Activated CD4-positive, alpha-beta T cell treated with anti-CD3 and anti-CD28 coated beads, Interleukin-2, amount 50 U/mL, for 1 hour (primary cell): ENCODE measurements at places on chromosomes 1 and 21.

DNA sequence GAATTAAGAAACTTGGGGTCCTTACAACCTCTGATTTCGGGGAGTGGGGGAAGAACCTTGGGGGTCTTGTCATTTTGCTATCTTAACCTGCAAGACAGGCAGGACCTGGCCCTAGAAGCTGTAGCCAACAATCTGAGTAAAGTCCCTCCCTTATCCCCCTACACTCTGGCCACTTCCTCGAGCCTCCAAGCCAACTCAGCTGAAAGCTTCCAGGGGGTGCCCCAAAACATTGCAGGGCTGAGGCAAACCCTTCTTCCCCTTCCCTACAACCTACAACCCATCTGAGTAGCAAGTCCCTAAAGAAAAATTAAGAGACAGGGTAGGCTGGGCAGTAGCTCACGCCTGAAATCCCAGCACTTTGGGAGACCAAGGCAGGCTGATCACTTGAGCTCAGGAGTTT, 5.0 kb downstream of the CERS2 start:
- DNase-seq, result no peak

GRCh38 chr1:232664844-232665777, 35.2 kb upstream of the SIPA1L2 start:
- no peak for DNase-seq

DNA sequence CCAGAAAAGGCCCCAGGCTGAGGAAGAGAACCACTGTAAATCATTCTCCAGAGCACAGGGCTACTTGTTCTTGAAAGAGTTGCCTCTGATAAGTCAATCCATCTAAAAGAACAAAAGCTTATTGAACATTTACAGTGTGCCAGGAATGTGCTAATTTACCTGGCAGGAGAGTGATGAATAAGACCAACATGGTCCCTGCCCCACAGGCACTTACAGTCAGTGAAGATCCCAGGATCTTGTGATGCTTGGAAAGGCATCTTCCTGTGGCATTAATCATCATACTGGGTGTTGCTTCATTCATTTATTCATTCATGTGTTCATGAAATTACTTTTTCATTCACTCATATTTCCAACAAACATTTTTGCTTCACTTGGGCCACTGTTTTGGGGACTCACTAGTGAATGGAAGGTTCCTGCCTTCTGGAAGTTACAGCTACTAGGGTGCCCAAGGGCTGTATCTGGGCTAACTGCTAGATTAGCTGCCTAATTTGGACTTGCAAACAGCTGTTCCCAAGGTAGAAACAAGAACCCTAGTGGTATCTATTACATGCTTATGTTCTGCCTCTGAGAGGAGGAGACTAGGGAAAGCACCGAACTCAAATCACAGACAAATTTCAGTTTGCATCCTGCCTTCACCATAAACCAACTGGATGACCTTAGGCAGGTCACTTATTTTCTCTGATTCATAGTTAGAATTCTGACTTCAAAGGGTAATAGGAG, 133.5 kb downstream of the CLIC6 start:
- DNase-seq, result no peak

DNA sequence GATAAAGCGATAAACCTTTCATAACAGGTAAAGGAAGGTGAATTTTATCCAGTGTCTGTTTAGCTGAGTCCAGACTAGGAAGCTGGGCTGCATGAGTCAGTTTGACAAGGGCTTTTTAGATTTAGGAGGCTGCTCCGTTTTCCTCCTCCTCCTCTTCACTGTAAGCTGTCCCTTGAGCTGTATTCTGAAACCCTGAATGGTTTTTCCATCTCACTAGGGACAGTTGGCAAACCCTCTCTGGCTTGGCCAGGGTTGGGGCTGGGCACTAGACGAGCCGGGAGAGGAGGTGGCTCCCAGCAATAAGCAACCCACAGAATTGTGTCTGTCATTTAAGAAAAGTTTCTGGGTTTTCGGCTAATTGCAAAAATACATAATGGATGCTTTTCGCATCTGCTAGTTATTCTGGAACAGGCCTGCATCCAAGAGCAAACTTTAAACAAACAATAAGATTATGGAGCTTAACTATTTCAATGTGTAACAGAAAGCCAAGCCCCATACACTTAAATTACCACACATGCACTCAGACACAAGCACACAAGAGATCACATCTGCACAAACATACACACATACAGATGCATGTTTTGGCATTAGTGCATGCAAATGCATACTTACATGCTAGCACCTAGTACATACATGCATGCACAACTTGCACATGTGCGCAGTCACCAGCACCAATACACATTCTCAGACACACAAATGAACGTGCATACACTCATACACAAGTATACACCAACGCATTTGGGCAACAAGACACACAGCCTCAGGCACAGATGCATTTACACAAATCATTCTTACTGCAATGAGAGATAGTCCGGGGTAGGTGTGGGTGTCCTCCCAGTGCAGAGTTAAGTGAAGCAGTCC, 27.8 kb upstream of the FOXE3 start:
- DNase-seq, result no peak

GRCh38 chr1:245812278-245812677, 657.5 kb downstream of the KIF26B start:
- DNase-seq, result no peak

DNA sequence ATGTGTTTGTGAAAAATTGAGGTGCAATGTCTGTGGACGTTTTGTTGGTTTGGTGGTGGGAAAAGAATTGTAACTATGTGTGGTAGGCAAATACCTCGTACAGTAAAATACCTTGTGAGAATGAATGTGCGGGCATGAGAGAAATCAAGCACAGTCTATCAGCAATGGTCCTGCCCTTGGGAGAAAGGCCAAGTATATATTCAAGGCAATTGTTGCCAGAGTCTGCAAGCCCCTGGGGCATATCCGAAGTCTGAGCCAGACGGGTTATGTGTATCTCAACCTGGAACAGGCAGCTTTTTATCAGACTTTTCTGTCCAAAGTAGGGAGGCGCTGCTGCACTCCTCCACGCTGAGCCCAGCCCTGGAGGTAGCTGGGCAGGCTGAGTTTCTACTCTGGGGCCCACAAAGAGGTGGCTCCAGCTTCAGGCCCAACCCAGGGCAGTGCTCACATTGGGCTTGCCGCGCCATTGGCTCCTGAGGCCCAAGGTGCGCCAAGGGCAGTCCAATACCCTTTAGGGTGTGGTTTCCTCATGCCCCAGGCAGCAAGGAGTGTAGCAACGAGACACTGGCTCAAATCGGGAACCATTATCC, 9.4 kb upstream of the GNL2 start:
- DNase-seq, result no peak

DNA sequence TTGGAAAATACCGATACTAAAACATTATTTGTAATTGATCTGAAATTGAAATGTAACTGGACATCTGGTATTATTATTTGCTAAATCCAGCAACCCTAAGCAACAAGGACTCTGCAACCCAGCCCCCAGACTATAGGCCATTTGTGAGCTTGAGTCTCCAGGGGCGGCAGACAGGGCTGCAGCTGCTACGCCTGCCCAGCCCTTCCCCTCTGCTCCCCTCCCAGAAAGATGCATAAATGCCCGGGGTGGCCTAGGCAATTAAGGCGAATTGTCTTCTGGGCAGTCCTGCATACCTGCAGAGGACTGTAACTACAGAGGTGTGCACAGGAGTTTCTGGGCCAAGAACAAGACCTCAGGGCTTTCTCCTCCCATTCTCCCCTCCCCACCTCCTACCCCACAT, 41.2 kb upstream of the LBR start:
- no peak for DNase-seq

DNA sequence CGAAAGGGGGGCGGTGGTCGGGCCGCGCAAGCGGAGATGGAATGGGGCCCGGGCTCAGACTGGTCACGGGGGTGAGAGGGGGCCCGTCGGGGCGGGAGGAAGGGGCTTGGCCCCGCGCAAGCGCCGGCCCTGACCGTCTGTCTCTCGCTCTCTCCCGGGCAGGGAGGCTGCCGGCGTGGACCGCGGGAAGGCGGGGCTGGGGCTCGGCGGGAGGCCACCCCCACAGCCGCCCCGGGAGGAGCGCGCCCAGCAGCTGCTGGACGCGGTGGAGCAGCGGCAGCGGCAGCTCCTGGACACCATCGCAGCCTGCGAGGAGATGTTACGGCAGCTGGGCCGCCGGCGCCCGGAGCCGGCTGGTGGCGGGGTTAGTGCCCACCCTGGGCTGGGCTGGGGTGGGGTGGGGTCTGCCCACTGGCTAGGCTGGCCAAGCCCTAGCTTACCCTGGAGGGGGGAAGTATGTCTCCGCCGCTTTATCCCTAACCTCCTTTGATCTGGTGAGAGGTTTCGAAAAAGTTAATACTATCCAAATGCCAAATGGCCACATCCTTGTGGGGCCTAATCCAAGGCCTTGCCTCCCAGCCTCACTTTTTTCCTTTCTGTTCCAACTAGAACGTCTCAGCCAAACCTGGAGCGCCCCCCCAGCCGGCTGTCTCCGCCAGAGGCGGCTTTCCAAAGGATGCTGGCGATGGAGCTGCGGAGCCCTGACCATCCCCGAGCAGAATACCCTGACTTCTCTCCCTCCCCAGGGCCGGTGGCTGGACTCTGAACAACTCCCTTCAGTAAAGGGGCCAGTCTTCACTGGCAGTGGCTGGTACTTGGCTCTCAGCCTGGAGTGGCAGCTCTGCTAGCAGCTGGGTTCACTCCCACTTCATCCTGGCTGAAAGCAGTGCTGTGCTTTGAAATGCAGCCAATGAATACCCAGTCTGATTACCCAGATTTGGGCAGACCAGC, 636 bp upstream of the YRDC start:
- peak; percentile 25 for DNase-seq

DNA sequence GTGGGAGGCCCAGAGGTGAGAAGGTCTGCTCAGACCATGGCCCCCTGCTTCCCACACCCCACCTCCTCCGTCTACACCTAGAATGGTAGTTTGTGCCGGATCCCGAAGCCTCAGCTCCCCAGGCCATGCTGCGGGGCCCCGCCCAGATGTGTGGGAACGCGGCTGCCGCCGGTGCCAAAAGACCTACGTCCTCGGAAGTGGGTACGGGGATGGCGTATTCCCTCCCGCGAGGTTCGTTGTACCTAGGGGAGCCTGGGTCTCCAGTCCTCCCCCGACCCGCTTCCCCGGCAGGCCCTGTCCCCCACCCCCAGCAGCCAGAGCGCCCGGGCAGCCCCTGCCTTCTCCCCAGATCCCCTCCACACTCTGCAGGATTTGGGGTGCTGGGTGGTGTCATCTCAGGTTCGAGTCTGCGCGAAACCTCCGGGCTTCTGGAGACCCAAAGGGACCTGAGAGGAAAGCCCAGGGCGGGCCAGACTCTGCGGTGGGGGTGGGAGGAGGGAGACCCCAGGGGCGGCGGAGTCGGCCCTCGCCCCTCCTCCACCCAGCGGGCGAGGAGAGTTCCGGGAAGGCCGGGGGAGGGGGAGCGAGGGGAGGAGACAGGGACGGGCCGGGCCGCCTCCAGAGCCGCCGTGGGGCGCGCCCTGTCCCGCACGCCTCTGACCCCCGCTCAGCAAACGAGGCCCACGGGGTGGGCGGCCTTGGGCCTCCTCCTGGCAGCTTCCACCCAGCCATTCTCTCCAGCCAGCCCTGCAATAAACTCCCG, 6.2 kb upstream of the PRDM16 start:
- DNase-seq, result no peak

DNA sequence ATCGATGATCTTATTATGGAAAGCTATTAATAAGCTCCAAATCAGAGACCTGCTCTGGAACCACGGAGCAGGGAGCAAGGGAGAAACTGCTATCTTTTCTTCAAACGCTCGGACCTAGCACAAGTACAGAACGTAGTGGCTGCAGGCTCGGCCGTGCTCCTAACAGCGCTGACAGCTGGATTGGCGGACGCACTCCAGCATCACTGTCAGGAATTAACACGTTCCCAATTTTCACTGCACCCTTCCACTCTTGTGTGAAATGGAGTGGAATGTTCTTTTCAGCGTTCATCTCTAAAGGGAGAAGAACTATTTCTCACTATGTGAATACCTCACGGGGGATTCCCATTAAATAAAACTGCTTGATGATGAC, 106.9 kb downstream of the ZNF281 start:
- DNase-seq, result no peak

GRCh38 chr21:29520171-29520570, 221.4 kb downstream of the BACH1 start:
- no peak for DNase-seq

GRCh38 chr21:40242586-40243265, 375.5 kb downstream of the PCP4 start:
- no peak for DNase-seq

DNA sequence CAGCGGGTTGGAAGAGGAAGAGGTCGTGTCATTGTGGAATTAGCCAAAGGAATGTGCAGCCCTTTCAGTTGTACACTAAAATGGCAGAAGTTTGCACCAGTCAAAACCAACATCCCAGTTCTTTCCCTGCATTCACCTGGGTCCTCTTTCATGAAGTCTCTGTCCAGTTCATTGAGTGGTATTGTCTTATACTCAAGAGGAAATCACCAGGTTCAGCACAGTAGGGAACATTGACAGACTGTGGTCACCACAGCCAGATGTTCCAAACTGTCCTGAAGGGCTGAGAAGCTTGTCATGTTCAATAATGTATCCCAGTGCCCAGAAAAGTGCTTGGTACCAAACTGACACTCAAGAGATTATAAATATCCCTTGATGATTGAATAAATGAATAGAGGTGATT, 131.6 kb downstream of the GLUL start:
- no peak for DNase-seq

DNA sequence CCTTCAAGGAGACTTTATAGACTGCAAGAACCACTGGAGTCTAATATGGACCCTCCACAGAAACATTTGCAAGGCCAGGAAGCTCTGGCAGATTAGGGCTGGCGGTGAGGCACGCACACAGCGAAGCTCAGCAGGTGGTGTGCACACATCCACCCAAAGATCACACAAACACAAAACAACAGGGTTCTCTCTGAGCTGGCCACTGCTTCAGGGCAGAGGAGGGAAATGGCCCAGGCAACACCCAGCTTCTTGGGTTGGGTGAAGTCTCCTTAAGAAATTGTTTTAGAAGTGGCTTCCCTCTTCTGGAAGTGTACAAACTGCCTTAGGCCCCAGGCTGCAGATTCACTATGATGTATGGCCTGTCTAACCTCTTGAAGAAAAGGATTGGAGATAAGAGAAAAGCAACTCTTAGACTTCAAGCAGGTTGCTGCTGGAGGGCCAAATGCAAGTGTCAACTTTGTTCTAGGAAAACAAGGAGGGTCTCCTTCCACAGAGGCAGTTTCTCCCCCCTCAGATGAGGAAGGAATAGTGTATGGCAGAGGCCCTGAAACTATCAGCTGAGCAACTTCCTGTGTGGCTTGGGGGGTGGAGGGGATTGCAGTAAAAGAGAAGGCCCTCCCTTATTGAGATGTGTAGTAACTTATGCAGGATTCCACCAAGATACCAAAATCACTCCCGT, 2.0 kb downstream of the RCSD1 start:
- no peak for DNase-seq

GRCh38 chr1:23624440-23624839, 65.1 kb upstream of the ID3 start:
- DNase-seq, result no peak

DNA sequence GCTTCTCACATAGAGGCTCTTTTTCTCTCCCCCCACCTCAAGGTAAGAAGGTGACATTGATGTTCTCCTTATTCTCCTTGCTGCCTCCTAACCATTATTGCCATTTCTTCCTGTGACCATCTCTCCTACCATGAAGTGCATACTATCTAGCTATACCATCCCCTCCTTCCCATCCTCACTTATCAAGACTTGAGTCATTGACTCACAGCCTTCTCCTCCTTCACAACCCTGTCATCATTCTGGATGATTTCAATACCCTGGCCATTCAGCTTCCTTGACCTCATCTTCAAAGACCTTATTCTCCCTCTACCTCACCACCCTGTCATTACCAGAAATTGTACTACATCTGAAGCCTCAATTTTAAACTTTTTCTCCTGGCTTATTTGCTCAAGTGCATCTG, 10.9 kb upstream of the HIPK1 start:
- DNase-seq, result no peak

- no peak for DNase-seq
Observed at GRCh38 chr21:39373634-39374033, 24.7 kb upstream of the HMGN1 start.
